ENCODE measurements at places on chromosomes 3 and 15.

DNA sequence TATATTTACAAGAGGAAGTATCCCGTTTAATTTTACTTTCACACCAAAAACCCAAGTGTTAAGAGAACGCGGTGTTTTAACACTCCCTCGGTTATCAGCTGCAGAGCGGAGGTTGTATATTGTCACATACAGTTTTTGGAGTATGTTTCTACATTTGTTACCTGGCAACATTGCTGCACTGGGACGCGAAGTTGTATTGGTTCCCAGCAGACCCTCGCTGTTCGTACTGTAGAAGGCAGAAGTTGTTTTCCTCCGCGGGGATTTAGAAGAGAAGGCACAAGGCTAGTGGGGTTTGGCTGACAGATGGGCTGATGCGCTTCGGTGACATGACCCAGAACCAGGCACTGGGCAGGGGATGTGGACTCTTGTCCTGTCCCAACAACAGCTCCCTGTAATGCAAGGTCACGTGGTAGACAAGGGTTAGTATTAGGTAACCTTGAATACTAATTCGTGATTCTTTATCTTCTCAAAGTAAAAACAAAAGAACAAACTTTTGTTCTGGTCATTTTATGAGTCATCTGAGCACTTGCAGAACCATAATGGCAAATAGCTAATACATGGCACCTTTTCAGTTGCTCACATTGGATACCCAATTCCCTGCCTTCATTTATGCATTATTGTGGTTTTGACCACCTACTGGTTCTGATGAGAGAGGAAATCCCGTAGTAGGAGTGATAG lies 230.4 kb upstream of the BHLHE40 start:
- DNase-seq = no peak

DNA sequence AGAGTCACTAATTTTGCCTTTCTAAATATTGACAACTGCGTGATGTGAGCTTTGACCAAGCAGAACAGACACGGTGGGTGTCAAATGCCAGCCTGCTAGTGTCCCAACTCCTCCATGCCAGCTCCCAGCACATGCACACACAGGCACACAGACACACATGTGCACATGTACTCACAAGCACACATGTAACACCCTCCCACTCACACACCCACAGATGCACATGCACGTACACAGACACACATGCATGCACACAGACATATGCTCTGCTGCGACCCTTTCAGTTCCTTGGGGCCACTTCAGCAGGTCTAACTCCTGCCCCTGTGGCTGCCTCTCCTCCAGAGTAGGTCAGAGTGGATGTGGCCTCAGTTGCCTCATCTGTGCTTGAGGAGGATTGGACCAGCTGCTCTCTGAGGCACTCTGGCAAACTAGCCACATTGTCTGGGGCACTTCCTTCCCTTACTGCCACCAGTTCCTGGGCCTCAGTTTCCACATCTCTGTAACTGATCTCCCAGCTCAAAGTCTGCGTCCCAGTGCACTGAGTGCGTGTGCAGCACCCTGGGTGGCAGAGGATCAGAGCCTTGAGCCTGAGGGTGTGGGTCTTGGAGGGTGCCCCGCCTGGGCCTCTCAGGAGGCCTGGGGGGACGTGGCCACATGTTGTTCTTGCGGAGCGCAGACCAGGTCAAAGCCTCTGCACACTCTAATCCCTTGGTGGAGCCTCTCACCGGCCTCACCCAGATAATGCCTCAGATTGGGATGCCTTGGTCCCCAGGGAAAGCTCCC lies 55.0 kb upstream of the PRR23E start:
- DNase-seq = no peak

- DNase-seq = no peak
These were observed 121.6 kb downstream of the OPA1 start for GRCh38 chr3:193714523-193715137.

DNA sequence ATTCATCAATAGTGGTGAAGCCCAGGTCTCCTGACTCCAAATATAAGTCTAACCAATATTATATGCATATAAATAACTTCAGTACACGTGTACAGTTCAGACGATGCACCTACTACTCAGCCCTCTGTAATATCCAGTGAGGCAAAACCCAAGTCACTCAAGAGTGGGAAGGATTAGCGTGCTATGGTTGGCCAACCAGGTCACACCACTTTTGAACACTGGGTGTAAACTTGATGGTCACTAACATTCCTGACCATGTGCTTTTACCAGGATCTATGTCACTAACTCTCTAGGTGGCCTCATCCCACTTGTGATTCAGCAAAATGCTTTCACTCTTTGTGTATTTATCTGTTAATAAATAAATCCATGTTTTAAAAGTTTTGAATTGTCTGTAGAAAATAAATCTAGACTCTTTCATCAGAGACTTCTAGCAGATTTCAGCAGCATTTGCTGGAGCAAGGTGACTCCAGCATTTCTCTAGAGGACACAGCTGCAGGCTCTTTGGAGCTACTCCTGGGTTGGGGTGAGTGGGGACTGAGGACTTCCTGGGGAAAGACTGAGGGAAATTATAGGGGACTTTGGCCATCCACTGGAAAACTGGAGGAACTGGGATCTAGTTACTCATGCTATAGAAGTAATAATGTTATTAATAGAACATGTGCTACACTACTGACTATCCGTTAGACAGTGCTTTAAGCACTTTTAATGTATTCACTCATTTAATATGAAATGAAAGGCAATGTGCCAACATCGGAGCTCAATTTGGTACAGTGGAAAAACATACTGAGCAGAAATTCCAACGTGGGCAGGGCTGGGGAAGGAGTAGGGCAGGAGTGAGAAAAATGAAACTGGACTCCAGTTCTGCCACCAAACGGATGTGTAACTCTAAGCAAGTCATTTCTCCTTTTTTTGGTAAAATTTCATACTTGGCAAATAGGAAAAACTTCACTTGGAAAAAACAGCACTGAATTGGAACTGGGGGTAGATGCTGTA lies 97.9 kb downstream of the RORA start:
- DNase-seq = no peak

- DNase-seq = no peak
These were observed 51.0 kb downstream of the ZDHHC19 start for GRCh38 chr3:196159952-196160804.

- no peak for DNase-seq
These were observed 27.0 kb downstream of the PSTPIP1 start for GRCh38 chr15:77021803-77022381.

DNA sequence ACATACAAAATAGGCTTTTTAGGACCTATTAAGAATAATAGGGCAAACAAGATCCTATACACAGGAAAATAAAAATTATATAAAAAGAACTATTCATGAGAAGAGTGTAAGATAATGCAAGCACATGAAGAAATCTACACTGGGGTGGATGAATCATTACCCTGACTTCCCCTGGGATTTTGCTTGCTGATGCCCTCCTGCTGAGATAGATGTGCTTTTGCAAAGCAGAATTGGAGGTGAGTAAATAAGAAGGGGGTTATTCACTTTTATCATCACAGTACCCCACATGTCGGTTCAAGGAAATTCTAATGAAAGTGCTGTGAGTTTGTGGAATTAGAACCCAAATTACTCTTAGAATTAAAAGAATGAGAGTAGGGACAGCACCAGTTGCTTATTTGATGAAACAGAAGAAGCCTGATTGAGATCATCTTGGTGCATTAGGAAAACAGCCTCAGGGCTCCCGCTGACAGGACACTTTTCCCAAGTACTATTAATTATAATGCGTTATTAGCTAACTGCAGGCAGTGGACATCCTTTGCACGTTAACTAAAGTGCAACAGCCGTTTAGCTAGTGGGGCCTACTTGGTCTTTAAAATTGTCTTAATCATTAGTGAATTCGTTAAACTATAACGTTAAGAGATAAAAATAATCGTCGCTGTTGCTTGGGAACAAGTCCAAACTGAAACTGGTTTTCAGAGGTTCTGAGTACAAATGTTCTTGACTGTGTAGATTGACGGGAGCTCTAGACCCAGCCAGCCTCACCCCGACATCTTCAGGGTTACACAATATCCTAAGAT lies 48.4 kb downstream of the SLC2A2 start:
- DNase-seq = no peak

GRCh38 chr3:119356646-119357045 lies 62.5 kb downstream of the ARHGAP31 start:
- DNase-seq = no peak

DNA sequence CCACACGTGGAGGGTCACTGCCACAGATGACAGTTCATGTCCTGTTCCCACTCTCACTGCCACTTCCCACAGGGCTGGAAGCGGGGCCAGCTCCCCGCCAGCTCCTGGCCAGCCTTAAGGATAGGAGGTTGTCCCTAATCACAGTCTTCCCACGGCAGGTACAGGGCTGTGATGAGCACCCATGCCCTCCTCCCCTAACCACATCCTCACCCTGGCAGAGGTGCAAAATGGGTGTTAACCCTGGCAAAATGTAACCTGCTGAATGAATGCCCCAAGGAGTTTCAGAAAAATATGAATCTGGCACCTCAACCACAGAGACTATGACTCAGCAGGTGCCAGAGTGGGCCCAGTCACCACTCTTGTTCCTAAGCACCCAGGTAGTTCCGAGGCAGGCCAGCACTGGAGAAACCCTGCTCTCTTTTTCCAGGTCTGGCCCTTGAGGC lies 185.1 kb upstream of the TPM1 start:
- no peak for DNase-seq

- no peak for DNase-seq
These were observed 3.2 kb upstream of the GABRR3 start for GRCh38 chr3:98038286-98038685.

DNA sequence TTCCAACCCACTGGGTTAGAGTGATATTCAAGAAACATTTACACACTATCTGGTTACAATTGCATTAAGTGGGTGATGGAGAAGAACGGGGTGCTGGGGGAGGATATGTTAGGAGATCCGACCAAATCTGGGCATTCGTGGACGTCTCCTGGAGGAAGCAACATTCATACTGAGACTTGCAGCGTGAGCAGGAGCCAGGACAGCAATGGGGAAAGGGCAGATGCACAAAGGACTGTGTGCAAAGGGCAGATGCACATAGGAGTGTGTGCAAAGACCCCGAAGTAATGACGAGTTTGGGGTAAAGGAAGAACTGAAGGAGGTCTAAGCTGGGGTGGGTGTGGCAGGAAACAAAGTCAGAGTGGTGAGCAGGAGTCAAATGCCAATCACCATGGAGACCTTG lies 16.1 kb upstream of the CTXND1 start:
- DNase-seq = no peak

DNA sequence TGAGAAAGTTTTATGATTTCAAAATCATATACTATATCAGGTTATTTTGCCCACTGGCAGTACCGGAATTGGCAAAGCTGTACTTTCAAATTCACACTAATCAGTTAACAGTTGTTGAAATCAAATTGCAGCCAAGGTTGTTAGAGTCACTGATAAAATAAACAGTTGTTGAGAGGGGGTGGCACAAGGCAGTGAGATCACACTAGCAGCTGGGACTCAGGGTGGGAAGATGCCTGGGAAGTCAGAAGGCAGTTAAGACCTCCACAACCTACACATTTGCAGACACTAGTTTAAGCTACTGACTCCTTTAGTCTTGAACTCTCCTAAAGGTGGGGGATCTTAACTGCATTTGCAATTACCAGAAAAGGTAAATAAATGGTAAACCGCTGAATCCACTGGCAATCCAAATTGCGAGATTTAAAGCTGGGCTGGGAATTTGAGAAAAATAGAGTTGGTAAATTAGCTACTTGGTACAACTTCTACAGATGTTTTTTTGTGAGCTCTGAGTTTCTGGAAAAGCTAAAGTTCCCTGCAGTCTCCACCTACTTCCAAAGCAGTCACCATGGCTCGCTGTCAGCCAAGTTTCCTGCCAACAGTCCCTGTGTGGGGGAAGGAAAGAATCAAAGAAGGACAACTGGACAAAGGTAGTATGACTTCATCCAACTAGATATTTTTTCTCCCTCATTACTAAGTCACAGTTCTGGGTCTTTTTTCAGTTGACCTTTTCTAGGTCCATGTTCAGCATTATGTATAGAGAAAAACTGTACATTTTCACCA lies 105.7 kb downstream of the ZNF385D start:
- peak; percentile 84 for DNase-seq

GRCh38 chr3:55947406-55947805 lies 460.3 kb upstream of the WNT5A start:
- DNase-seq = no peak

DNA sequence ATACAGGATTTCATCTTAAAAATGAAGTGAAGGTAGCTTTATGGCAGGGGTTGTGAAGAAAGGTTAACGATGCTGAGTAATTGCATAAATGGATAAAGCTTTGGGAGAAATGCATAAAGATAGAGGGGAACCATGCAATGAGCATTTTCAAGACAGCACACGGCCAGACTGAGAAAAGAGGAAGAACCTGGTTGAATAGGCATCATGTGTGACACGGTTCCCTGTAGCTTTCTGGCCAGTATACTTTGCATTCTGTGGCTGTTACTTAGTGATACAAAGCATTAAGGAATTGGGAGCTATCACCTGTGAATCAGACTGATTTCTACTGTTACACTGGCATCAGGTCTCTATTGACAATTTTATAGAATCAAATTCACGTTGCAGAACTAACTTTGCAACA lies 33.3 kb downstream of the NR2C2 start:
- DNase-seq = no peak

Data from coronary artery (tissue), 2 donors.